ENCODE measurements at places on chromosomes 1 and 21.

- peak; percentile 58 for DNase-seq
Observed at GRCh38 chr21:45454926-45455673, 50.1 kb downstream of the COL18A1 start.

- DNase-seq = peak; percentile 34
Observed at GRCh38 chr1:40739455-40740008, 44.1 kb upstream of the KCNQ4 start.

DNA sequence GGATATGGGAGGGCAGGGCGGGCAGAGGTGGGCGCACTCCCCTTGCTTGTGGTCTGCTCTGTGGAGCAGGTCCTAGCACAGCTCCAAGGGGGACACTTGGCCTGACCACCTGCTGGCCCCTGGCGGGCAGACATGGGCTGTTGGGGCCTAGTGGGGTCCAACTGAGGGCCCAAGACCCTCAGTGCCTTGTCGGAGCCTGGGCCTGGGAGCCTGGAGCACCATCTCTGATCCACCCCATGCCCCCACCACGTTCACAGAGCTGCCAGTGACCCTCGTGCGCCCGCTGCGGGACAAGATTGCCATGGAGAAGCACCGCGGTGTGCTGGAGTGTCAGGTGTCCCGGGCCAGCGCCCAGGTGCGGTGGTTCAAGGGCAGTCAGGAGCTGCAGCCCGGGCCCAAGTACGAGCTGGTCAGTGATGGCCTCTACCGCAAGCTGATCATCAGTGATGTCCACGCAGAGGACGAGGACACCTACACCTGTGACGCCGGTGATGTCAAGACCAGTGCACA is 70.6 kb downstream of the OBSCN start:
- DNase-seq = no peak

DNA sequence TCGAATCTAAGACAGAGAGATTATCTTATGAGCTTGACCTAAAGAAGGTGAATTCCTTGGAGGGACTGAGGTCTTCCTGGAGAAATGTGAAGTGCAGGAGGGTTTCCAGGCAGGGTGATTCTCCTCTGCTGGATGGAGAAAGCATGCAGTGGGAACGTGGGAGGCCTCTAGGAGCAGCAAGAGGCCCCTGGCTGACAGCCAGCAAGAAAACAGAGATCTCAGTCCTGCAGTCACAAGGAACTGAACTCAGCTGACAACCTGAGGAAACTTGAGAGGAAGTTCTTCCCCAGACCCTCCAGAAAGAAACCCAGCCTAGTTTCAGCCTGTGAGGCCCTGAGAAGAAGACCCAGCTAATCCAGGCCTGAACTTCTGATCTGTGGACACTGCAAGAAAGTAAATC is 345.9 kb downstream of the FAM72C start:
- DNase-seq = no peak

DNA sequence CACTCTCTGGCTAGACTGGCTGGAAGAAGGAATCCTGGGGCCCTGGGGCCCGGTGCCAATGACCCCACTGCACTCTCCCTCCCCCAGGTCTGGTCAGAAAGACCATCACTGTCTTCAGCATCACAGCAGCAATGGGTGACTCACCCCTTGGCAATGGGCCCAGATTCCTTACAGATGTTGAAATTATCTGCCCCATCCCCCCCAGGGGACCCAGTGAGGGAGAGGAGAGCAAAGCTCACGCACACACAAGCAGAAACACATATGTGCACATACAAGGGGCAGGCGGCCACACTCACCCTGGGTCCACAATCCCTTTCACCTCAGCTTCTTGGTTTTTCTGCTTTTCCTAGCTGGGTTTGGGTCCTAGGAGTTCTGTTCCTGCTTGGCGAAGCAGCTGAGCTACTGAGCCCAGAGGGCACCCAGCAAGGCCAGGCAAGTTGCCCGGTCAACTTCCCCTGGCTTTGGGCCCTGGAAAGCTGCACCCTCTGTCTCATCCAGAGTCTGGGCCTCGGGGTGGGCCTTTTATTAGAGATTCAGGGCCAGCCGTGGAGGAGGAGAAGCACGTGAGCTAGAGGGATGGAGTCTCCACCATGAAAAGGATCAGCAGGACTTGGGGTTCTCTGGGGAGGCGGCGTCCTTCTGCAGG is 2.6 kb downstream of the COL16A1 start:
- peak; percentile 96 for DNase-seq

- peak; percentile 52 for DNase-seq
Observed at GRCh38 chr1:29136391-29136915, 12.8 kb upstream of the TMEM200B start.

GRCh38 chr21:34031835-34032370 is 41.5 kb upstream of the MRPS6 start:
- no peak for DNase-seq

Measured in fibroblast of villous mesenchyme (primary cell).